Naive B cell (primary cell): ENCODE measurements at places on chromosomes 13 and 19.

DNA sequence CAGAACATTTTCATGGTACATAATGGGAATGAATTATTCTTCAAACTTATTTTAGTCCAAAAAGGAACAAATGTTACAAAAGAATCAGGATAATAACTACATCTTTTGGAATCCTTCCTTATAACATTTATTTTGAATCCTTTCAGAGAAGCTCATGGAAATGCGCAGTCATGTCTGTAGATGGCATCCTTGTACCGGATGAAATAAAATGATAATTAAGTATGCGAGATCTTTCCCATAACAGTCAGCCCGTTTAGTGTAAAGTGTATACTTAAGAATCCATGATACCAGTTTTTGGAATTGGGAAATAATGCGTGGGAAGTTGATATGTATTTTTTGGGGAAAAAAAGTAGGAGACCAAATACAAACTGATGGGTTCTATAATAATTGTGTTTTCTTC is 418.8 kb downstream of the GPC5 start:
- DNase-seq = no peak
- H3K27ac ChIP-seq = no peak overlapping the region
- H3K4me3 ChIP-seq = no peak overlapping the region
- H3K4me1 ChIP-seq = no peaks in the 10 kb centered on the region
- no peaks in the 10 kb centered on the region for H3K36me3 ChIP-seq

DNA sequence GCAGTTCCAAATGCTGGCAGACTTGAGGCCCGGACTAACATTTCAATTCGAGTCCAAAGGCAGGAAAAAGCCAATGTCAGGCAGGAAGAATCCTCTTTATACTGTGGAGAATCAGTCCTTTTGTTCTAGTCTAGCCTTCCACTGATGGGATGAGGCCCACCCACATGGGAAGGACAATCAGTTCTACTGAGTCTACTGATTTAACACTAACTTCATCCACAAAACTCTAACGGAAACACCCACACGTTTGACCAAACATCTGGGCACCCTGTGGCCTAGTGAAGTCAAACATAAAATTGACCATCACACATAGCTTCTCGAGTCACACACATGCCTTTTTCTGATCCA is 100.3 kb downstream of the UBL3 start:
- no peak overlapping the region for H3K4me3 ChIP-seq
- no peak overlapping the region for H3K27ac ChIP-seq
- no peak for DNase-seq
- H3K27me3 ChIP-seq = no peaks in the 10 kb centered on the region

DNA sequence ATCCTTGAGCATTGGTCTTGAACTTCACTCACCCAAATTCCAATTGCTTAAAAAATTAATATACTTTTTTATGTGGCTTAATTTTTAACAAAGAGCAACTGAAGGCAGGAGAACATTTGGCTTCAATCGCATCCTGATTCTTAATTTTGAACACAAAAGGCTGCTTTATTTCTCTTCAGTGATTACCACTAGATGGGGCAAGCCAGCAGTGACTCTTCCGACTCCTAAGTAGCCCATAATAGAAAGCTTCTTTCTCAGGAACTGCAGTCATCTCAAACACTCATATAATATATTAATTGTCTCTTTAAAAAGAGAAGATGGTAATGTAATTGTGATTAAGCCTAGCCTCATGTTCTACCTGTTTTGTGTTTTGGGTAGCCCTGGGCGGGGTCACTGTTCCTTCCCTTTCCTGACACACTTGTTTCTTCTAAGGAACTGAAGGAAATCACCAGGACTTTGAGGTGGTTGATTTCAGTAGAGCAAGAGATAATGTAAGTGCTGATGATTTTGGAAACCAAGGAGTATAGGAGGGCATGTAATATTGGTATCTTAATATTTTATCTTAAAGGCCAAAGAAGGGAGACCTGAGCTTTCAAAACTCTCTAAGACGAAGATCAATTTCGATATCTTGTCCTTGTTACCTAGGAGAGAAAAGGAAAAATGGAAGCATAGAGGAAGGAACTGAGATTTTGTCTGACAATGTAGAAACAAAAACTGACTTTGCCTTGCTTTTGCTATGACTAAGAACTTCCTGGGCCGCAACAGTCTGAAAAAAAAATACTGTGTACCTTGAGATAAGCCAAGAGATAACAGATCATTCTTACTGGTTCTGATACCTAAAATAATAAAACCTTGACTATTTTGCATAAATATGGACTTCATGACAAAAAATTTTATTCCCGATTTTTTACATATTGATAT is 73.1 kb downstream of the TNFSF13B start:
- no peak for DNase-seq
- H3K36me3 ChIP-seq = no peaks in the 10 kb centered on the region
- peaks cover 10% of the 10 kb centered on the region for H3K27me3 ChIP-seq
- H3K4me3 ChIP-seq = no peak overlapping the region

DNA sequence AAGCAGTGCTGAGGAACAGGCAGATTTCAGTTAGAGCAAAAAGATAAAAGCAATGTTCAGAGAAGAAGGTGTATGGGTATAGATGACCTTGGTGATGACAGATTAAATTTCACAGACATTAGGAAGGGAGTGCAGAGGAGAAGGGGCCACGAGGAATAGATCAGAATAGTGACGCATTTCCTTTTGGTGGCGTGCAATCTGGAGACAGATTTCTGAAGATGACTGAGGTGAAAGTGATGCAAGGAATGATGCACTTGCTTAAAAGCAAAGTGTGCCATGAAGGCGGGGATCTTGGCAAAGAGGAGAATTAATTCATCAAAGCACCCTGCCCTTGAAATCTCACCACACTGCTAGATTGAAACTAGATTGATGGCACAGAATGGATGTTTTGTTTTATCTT is 202.4 kb downstream of the ITGBL1 start:
- no peak overlapping the region for H3K4me3 ChIP-seq
- peaks cover 2% of the 10 kb centered on the region for H3K27me3 ChIP-seq
- H3K4me1 ChIP-seq = peaks cover 14% of the 10 kb centered on the region
- no peak overlapping the region for H3K27ac ChIP-seq

GRCh38 chr13:113655346-113656002 is 2.5 kb downstream of the ATP4B start:
- peaks cover 6% of the 10 kb centered on the region for H3K27me3 ChIP-seq
- no peaks in the 10 kb centered on the region for H3K36me3 ChIP-seq
- no peaks in the 10 kb centered on the region for H3K4me1 ChIP-seq
- no peak overlapping the region for H3K27ac ChIP-seq
- no peak overlapping the region for H3K4me3 ChIP-seq

GRCh38 chr13:98133946-98134345 is 8.9 kb upstream of the FARP1 start:
- H3K4me1 ChIP-seq = peaks cover 4% of the 10 kb centered on the region
- no peak for DNase-seq
- H3K4me3 ChIP-seq = no peak overlapping the region
- H3K27me3 ChIP-seq = peaks cover 39% of the 10 kb centered on the region
- H3K36me3 ChIP-seq = no peaks in the 10 kb centered on the region

GRCh38 chr19:44960906-44961728 is 5.9 kb downstream of the CLPTM1 start:
- H3K4me1 ChIP-seq = peaks cover 68% of the 10 kb centered on the region
- peak; percentile 62 for DNase-seq
- no peaks in the 10 kb centered on the region for H3K27me3 ChIP-seq
- H3K27ac ChIP-seq = peak overlapping the region; percentile 82
- peaks cover 6% of the 10 kb centered on the region for H3K36me3 ChIP-seq
- peak overlapping the region; percentile 89 for H3K4me3 ChIP-seq

DNA sequence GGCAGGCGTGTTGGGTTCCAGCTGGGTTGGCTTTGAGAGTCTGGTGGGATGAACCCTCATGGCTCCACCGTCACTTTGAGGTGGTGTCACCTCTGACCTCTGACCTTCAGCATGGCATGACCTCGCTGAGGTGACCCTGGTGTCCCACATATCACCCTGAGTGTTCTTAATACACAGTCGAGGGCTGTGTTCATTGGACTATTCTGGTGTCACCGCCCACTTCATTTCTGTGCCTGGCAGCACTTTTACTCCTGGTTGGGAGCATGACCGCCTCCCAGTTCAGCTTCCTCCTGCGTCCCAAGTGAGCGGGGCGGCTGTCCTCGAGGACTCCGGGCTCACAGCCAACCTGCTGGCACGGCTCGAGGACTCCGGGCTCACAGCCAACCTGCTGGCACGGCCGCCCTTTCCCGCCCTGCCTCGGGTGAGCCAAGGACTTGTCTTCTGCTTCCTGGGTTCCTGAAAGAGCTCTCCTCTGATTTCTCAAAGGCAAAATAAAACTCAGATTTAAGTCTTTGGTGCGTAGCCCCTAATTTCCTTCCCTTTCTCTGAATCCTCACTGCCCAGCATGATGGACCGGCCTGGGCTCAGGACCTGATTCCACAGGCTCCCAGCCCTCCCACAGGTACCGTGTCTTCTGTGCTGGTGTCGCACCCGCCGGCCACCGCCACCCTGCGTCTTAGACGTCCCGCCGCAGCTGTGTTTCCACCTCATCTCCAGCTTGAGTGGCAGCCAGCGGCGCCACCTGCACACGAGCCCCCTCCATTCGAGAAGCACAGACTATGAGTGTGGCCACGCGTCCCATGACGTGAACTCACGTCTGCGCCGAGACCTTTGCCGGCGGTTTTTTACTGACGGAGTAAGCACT is 10.4 kb downstream of the ATP4B start:
- no peak for DNase-seq
- H3K27me3 ChIP-seq = no peaks in the 10 kb centered on the region
- no peak overlapping the region for H3K4me3 ChIP-seq
- H3K36me3 ChIP-seq = no peaks in the 10 kb centered on the region

- no peak for DNase-seq
- peaks cover 57% of the 10 kb centered on the region for H3K4me1 ChIP-seq
- H3K27ac ChIP-seq = no peak overlapping the region
- H3K36me3 ChIP-seq = peaks cover 7% of the 10 kb centered on the region
- no peak overlapping the region for H3K4me3 ChIP-seq
Observed at GRCh38 chr19:40262422-40262821, 22.7 kb downstream of the AKT2 start.

DNA sequence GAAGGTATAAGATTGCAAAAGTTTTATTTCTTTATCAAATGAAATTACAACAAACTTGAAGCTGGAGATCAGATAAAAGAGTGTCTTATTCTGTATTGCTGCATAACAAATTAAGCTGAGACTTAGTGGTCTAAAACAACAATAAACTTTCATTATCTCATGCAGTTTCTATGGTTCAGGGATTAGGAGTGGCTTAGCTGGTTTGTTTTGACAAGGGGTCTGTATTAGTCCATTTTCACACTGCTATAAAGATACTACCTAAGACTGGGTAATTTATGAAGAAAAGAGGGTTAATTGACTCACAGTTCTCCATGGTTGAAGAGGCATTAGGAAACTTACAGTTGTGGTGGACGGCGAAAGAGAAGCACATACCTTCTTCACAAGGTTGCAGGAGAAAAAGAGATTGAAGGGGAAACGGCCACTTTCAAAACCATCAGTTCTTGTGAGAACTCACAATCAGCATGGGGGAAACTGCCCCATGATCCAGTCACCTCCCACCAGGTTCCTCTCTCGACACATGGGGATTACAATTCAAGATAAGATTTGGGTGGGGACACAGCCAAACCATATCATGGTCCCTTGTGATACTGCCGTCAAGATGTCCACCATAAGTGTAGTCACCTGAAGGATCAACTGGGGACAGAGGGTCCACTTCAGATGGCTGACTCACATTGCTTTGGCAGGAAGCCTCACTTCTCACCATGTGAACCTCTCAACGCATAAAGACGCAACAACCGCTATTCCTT is 97.8 kb downstream of the RNF17 start:
- no peaks in the 10 kb centered on the region for H3K36me3 ChIP-seq
- DNase-seq = no peak
- no peak overlapping the region for H3K4me3 ChIP-seq
- H3K27me3 ChIP-seq = no peaks in the 10 kb centered on the region
- no peaks in the 10 kb centered on the region for H3K4me1 ChIP-seq
- H3K27ac ChIP-seq = no peak overlapping the region

- H3K27ac ChIP-seq = no peak overlapping the region
- H3K36me3 ChIP-seq = peaks cover 7% of the 10 kb centered on the region
- peak; percentile 25 for DNase-seq
Observed at GRCh38 chr13:24727731-24728601, 36.0 kb upstream of the RNF17 start.

- peak overlapping the region; percentile 75 for H3K4me3 ChIP-seq
- DNase-seq = peak; percentile 25
- H3K27ac ChIP-seq = peak overlapping the region; percentile 82
- no peaks in the 10 kb centered on the region for H3K27me3 ChIP-seq
- H3K4me1 ChIP-seq = peaks cover 21% of the 10 kb centered on the region
Observed at GRCh38 chr19:43534816-43535761, 2.1 kb downstream of the ZNF575 start.

DNA sequence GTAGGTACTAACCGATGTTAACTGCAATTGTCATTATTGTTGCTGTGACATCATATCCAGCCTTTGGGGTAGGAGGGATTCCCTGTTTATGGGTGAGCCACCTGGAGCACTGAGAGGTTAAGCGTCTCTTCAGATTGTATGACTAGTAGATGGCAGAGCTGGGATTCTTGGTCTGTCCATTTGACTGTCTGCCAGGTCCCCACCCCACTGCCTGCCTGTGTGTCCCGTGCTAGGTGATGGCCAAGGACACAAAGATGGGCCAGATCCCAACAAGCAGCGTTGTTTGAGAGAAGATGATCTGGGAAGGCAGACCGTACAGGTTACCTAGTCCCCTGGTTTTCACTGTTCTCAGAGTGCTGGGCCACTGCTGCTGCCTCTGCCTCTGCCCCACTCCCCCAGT is 16.6 kb downstream of the PPP2R1A start:
- peaks cover 36% of the 10 kb centered on the region for H3K4me1 ChIP-seq
- no peak for DNase-seq
- no peaks in the 10 kb centered on the region for H3K27me3 ChIP-seq
- no peak overlapping the region for H3K27ac ChIP-seq

DNA sequence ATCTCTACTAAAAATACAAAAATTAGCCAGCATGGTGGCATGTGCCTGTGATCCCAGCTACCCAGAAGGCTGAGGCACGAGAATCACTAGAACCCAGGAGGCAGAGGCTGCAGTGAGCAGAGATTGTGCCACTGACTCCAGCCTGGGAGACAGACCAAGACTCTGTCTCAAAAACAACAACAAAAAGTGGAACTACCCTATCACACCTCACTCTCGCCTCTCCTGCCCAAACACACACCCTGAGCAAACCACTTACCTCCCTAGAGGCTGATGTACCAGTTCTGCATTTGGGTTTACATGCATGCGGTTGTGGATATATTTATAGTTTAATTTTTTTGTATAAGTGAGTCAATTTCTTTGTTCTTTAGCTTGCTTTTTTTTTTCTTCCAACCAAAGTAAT is 7.7 kb upstream of the PTOV1 start:
- H3K27me3 ChIP-seq = no peaks in the 10 kb centered on the region
- H3K36me3 ChIP-seq = peaks cover 9% of the 10 kb centered on the region
- DNase-seq = peak; percentile 76
- peaks cover 53% of the 10 kb centered on the region for H3K4me1 ChIP-seq
- peak overlapping the region; percentile 83 for H3K4me3 ChIP-seq

GRCh38 chr19:14122924-14123323 is 5.4 kb upstream of the PRKACA start:
- DNase-seq = no peak
- no peak overlapping the region for H3K27ac ChIP-seq
- H3K36me3 ChIP-seq = no peaks in the 10 kb centered on the region
- no peak overlapping the region for H3K4me3 ChIP-seq
- H3K4me1 ChIP-seq = peaks cover 11% of the 10 kb centered on the region
- H3K27me3 ChIP-seq = no peaks in the 10 kb centered on the region

GRCh38 chr13:79401259-79402070 is 4.6 kb downstream of the RBM26 start:
- peak overlapping the region; percentile 96 for H3K27ac ChIP-seq
- no peaks in the 10 kb centered on the region for H3K36me3 ChIP-seq
- no peaks in the 10 kb centered on the region for H3K27me3 ChIP-seq
- H3K4me3 ChIP-seq = no peak overlapping the region

GRCh38 chr13:21980049-21980448 is 309.2 kb downstream of the FGF9 start:
- H3K27ac ChIP-seq = no peak overlapping the region
- no peak for DNase-seq
- no peaks in the 10 kb centered on the region for H3K36me3 ChIP-seq
- H3K27me3 ChIP-seq = no peaks in the 10 kb centered on the region
- no peaks in the 10 kb centered on the region for H3K4me1 ChIP-seq
